ENCODE measurements at places on chromosomes 5 and 9.

GRCh38 chr5:138385660-138386059 lies 33.2 kb downstream of the KDM3B start:
- no peak for DNase-seq

GRCh38 chr9:74391816-74392215 lies 105.3 kb upstream of the RORB start:
- no peak for DNase-seq

DNA sequence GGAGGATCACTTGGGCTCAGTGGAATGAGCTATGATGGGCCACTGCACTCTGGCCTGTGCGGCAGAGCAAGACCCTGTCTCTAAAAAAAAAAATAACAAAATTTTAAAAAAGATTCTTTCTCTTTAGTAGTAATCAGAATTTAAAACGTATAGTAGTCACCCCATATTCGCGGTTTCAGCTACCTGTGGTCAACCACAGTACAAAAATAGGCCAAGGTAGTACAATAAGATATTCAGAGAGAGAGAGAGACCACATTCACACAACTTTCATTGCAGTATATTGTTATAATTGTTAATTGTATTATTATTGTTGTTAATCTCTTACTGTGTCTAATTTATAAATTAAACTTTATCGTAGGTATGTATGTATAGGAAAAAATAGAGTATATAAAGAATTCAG lies 18.7 kb downstream of the INIP start:
- no peak for DNase-seq

DNA sequence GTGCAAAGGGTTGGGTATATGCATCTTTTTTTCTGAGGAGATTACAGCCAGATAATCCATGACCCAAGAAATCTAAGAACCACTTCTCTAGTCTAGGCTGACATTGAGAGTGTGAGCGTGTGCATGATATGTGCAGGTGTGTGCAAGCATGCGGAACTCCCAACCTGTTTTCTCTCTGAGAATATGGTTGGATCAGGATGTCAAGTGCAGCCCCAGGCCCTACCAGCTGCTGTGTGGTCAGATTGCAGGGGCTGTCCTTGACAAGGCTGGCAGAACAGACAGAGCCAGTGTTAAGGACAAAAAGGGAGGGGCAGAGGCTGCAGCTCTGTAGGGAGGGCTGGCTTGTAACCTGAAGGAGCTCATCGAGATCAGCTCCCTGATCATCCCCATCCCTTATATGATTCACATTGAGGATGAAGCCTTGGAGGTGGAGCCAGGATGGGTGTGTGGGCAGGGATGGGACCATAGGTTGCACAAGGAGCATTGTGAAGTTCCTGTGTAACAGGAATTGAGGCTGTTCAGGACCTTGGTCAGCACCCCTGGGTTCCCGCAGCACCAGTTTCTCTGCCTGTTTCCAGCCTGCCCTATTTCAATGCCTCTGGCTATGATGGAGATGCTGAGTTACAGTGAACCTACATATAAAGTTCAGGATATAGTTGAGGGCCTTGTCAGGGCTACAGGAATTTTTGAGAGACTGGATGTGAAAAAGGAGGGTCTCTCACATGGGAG lies 52.6 kb upstream of the ARAP3 start:
- DNase-seq, result no peak

GRCh38 chr5:116696366-116696765 lies 121.7 kb upstream of the SEMA6A start:
- no peak for DNase-seq

DNA sequence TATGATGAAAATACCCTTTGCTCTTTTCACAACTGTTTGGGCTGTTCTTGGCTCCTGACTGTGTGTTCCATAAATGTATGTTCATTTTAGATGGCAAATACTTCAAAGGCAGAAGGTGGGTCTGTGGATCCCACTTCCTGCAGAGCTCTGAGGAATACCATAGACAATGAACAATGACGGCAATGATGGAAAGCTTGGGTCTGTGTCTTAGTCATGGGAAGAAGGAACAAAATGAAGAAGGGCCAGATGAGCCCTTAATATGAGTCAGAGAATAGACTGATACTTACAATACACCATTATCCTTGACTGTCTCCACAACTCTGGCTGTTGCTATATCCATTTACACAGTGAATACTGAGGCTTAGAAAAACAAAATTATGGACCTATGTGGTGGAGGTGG lies 126.0 kb downstream of the SLIT3 start:
- DNase-seq, result no peak

- DNase-seq, result no peak
Observed at GRCh38 chr9:14992081-14992480, 81.9 kb upstream of the FREM1 start.

GRCh38 chr9:88535226-88536022 lies 446 bp downstream of the NXNL2 start:
- DNase-seq, result no peak

GRCh38 chr5:74465724-74466123 lies 174.8 kb downstream of the ENC1 start:
- no peak for DNase-seq

DNA sequence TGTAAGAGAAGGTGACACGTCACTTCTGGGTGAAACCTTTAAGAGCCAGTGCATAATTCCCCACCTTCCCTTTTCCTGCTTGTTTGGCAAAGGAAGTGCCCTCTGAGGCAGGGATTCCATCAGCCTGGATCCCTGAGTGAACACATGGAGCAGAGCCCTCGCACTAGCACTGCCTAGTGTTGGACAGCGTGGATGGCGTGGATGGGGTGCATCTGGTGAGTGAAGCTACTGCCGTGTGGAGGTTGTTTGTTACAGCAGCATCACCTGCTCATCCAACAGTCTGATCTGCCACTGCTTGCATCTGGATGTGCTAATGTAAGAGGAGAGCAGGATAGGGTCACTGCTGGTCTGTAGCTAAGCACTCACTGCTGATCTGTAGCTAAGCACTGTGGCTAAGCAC lies 35.2 kb downstream of the SLC35D2 start:
- no peak for DNase-seq

DNA sequence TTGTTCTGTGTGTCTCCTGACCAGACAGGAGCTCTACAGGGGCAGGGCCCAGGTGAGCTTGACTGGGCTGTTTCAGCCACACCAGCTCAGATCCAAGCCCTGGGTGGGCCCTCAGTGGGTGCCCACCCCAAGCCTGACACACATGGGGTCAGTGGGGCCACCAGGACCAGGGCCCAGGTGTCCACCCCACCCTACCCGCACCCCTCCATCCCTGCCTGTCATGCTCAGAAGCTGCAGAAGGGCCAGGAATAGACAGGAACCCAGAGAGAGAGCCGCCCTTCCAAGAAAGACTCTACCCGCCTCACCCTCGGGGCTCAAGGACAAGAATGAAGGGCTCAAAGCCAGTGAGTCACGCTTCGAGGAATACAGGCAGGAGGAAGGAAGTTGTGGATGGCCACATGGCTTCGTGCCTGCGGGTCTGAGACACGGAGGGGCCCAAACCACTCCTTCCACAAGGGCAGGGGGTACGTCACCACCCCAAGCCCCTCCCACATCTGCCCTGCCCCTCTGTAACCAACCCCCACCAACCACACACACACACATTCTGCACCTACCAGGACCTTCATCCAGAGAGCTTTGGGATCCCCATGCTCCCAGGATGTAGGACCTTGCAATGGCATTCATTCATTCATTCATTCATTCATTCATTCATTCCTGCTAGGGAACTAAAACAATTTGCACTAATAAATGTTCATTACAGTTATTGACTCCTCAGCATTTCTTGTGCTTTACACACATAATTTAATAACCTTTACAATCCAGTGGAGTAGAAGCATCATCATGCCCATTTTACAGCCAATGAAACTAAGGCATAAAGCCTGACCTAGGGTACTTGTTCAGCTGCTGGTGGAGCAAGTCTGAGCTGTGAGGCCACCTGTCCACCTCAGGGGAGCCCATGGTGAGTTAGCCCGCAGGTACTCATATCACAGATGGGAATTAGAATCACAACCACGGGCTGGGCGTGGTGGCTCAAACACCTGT lies 55.9 kb upstream of the STXBP1 start:
- DNase-seq, result peak; percentile 49

DNA sequence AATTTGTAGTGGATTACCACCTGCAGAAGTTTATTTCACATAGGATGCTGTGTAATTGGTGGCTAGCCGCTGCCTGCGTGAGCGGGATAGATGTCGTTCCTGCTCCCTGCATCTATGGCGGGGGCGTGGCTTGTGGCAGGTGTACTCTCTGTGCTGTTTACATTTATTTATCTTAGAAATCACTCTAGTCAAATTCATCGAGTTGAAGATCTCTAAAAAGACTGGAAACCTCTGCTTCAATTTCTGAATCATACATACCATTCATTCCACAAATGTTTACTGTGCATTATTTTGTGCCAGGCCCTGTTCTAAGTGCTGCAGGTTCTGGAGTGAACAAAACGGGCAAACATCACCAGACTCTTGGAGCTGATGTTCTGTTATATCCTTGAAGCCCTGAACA lies 11.9 kb downstream of the ROPN1L start:
- no peak for DNase-seq

DNA sequence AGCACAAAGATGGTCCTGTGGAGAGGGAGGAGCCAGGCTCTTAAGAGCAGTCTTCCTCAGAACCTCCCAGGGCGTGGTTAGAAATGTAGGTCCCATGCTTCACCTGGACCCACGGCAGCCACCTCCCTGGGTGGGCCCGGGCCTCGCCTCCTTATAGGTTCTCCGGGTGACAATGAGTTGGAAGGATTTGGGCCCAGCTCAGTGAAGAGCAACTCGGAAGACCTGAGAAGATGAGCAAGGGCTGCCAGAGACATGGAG lies 26.3 kb upstream of the NDST1 start:
- no peak for DNase-seq

DNA sequence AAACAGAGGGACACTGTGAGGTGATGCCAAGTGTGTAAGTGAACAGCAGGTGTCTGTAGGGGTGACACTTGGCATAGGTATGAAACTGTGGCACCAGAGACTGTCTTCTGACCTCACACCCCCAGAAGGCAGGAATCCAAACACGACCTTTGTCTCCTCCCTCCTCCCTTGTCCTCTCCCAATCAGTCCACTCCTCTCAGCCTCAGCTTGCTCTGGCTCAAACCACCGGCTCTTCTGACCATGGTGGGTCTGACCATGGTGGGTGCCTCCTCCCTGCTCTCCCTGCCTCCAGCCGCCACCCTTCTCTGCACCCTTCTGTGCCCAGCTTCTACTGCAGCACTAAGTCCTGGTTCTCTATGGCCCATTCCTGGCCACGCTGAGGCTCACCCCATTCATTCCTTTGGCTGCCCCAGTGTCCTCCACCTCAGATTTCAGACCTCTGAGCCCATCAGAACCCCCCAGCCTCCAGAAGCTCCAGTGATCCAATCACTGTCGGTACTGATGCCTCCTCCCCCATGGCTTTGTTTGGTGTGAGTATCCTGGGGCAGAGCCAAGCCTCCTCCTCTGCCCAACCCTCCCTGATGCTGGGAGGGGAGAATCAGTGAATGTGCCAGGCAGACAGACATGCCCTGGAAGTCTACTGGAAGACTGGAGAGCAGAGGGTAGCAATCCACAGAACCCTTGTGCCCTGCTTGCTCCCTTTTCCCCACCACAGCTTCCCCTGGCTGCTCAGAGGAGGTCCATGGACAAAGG lies 1.7 kb upstream of the ARID3C start:
- no peak for DNase-seq

DNA sequence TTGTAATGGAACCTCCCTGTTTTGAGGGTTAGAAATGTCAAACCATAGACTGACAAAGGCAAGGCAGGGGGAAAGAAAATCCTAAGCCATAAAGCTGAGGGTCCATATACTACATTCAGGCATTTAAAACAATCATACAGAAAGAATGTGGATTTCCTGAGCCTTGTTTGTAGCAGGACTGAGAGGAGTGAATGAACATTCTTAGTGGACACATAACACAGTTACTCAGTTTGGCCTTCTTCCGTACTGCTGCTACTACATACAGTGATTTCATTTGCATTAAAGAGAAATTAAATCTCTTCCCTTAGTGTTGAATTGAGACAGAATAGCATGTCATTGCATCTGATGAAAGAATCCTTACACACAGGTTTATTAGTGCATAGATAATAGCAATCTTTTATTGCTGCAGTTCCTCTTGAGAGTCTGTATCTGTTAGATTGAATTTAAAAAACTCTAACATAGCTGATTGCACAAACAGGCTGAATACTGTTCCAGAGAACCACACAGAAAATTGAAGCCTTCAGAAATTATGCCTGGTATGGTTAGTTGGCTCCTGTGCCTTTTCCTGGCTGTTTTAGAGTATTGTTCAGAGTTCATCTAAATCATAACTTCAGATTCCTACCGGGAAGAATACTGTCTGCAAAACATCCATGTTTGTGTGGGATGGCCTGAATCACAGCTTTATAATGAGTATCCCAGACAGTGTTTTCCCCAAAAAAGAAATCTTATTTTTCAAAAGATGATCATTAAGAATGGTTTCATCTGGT lies 2.0 kb upstream of the MTX3 start:
- DNase-seq, result no peak

DNA sequence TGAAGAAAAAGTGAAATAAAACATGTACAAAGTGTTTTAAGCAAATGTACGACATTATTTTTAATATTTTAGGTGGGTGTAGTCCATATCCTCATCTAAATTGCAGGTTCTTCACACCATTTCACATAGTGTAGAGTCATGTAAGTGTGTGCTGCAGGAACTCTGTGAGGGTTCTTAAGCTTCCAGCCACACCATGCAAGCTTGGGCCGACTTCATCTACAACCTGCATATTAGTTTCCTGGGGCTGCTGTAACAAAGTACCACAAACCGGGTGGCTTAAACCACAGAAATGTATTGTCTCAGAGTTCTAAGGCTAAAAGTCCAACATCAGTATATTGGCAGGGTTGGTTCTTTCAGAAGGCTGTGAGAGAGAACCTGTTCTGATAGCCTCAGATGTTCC lies 10.2 kb downstream of the PAM start:
- no peak for DNase-seq
